ENCODE measurements at places on chromosomes 3 and 15. TPM values are rescaled to one million over a fixed set of nuclear protein-coding genes. Genes with fewer than 3 reads are reported as not detected.
A peak's percentile ranks its signal among the peaks of the same experiment; 100 is the strongest.

GP9 gene
- total RNA-seq: not detected

MYLK gene
- total RNA-seq: 30.7 TPM

MEGF11 gene
- not detected for total RNA-seq

- peak; percentile 57 for DNase-seq
- no peaks in the 10 kb centered on the region for H3K4me1 ChIP-seq
- H3K4me3 ChIP-seq: no peak overlapping the region
- H3K27me3 ChIP-seq: peaks cover 34% of the 10 kb centered on the region
These were observed 4.3 kb upstream of the LTF start for GRCh38 chr3:46468753-46469600.

DNA sequence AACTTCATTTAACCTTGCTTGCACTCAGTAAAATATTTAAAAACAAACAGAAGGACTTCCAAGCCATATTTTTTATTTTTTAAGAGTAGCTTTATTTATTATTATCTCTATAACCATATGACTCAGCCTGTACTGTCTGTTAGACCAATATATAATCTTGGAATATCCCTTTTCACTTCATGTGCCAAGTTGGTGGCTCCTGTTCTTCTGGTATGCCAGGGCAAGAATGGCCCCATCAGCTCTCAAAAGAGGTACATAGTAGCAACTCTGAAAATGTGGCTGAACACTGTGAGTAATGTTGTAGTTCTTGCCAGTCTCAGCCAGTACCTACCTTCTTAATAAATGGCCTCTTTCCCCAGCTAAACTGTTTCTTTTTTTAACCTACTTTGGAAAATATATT is 257.0 kb upstream of the UBE2E1 start:
- no peaks in the 10 kb centered on the region for H3K36me3 ChIP-seq
- DNase-seq: no peak
- H3K4me3 ChIP-seq: no peak overlapping the region
- no peaks in the 10 kb centered on the region for H3K27me3 ChIP-seq

DNA sequence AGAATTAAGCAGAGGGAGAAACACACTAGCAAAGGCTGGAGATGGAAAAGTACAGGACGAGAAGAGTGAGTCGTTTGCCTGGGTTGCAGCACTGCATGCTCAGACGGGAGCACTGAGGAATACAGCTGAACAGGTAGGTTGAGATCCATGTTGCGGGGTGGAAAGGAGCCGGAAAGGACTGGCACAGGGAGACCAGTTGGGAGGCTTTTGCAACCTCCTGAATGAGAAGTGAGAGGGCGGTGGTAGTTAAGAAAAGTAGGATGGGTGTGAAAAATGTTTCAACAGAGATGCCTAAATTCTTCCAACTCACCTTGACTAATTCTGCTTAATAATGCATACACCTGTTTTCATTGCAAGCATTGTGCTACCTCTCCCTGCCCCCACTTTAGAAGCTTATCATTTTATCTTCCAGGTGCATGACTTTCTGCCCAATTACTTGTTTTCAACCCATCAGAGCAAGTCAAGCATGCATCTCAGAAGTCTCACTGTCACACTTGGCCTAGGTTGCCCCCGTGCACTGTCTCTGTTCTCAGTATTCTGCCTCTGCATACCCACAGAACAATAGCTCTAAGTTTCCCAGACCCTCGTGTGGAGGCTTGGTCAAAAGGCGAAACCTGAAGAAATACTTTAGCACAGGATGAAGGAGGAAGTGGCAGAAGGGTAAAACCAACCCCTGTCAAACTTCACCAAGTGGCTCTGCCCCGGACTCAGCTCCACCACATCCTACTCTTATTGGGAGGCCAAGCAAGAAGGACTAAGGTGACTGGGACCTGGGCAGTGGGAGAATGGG is 199.3 kb upstream of the BCL6 start:
- H3K27me3 ChIP-seq: no peaks in the 10 kb centered on the region
- no peaks in the 10 kb centered on the region for H3K36me3 ChIP-seq

DNA sequence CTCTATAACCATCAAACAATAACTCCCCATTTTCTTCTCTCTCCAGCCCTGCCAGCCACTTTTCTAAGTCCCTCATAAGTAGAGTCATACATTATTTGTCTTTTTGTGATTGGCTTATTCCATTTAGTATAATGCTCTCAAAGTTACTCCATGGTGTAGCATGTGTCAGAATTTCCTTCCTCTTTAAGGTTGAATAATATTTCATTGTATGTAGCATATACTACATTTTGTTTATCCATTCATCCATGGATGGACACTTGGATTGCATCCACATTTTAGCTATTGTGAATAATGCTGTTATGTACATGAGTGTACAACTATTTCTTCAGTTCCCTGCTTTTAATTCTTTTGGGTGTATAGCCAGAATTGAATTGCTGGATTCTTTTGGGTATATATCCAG is 138.4 kb downstream of the ATG7 start:
- peaks cover 27% of the 10 kb centered on the region for H3K36me3 ChIP-seq
- H3K4me1 ChIP-seq: peaks cover 19% of the 10 kb centered on the region
- no peak for DNase-seq
- H3K27ac ChIP-seq: no peak overlapping the region

DNA sequence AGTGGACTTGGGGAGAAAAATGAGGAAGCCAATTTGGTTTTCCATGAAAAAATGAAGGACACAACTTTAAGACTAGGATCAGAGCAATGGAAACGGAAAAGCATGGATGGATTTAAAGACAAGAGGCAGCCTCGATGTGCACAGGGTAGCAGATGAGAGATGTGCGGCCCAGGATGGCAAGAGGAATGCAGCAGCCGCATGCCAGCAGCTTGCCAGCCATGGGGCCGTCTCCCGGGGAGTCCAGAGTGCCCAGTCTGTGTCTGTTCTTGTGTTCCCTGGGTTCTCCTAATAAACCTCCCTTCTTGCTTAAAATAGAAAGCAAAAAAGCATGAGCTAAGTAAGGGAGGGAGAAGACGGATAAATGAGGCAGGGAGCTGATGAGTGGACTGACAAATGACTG is 68.0 kb upstream of the IQSEC1 start:
- H3K4me3 ChIP-seq: no peak overlapping the region
- H3K36me3 ChIP-seq: no peaks in the 10 kb centered on the region
- H3K27ac ChIP-seq: no peak overlapping the region
- H3K27me3 ChIP-seq: peaks cover 11% of the 10 kb centered on the region

Measured in osteocyte (in vitro differentiated cells).